NCI-H1048 (cell line): ENCODE measurements at places on chromosomes 1 and 21.

DNA sequence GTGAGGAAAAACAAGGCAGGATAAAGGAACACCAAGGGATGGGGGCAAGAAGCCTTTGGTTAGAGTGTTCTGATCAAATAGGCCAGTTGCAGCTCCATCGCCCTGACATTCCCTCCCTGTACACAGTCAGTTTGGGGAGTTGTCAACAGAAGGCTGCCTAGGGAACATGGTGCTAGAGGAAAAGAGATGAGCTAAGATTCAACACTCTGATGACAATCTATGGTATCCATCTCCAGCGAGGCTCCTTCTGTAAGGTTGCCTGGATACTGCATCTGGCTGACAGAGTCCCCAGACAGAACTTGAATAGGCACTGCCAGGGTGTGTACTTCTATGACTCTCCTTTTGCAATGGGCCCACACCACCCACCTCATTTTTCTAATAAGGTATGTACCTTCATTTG, 11.2 kb upstream of the SLAMF9 start:
- DNase-seq = no peak

- no peak for DNase-seq
Measured at GRCh38 chr1:167974698-167975097, 37.8 kb upstream of the MPC2 start.

- DNase-seq = no peak
Measured at GRCh38 chr21:45651921-45652320, 8.4 kb downstream of the PCBP3 start.

GRCh38 chr1:178046591-178047270, 47.2 kb upstream of the RASAL2 start:
- no peak for DNase-seq

- no peak for DNase-seq
Measured at GRCh38 chr1:32619701-32620485, 30.5 kb downstream of the ZBTB8OS start.

- DNase-seq = no peak
Measured at GRCh38 chr1:112044745-112045144, 55.3 kb upstream of the KCND3 start.

- no peak for DNase-seq
Measured at GRCh38 chr1:202452508-202452907, 104.0 kb downstream of the PPP1R12B start.

DNA sequence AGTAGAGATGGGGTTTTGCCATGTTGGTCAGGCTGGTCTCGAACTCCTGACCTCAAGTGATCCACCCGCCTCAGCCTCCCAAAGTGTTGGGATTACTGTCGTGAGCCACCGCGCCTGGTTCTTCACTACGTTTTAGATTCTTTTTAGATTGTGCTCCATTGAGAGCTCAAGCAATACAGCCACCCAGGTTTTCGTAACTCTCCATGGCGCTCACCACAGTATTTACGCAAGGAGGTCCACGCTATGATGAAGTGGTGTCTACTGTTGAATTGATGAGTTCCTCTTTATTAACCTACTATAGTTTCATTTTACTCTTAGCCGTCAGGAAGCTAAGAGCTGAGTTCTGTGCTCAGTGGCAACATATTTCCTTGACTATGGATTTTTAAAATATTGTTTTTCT, 1.8 kb upstream of the KIF1B start:
- DNase-seq = no peak
